ENCODE measurements at places on chromosomes 1 and 21.
A peak's percentile ranks its signal among the peaks of the same experiment; 100 is the strongest.

DNA sequence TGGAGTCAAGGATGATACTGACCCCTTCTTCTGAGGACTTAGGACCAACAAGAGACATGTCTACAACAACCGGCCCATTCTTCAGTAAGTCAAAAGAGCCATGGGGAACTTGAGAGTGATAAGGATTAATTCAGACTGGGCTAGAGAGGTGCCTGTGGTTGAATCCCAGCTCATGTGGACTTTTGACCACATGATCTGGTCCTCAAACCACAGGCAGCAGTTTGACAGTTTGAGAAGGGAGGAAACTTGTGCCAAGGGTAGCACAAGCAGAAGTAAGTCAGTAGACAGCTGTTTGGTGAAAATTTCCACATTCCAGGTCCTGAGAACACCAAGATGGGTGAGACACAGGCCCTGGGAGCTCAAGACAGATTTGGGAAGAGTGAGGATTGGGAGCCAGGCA lies 19.8 kb downstream of the SH3BP5L start:
- peak; percentile 10 for DNase-seq

GRCh38 chr1:247638011-247638410 lies 32.6 kb downstream of the OR2G3 start:
- no peak for DNase-seq

GRCh38 chr1:44792736-44793502 lies 4.9 kb upstream of the BEST4 start:
- no peak for DNase-seq

DNA sequence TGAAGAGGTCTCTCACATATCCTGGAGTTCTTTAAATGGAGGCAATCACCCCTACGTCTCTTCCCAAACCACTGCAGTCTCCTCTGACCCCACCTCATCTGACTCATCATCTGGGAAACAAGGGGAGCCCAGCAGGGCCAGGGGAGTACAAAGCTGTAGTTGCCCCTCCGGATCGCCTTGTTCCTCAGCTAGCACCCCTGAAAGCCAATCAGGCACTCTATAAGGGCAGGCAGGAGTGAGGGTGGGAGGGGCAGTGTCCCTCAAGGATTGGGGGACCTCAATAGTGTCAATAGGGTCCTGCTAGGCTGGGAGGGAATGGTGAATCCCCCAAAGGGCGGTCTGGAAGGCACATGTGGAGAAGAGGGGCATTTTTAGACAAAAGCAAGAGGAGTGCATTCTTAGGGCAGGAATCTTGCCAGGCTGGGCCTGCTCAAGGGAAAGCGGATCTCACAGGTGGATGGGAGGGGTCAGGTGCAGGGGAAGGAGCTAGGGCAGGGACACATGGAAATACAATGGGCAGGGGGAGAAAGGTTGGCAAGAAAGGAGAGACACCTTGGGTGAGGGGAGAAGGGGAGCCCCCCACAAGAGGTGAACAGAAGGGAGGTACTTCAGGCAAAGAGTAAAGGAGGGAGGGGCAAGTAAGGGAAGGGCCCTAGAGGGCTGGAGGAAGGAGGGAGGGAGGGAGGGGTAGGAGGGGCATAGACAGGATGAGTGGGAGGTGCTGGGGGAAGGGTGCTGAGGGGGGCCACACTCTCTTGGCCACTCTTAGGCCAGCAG lies 5.8 kb downstream of the SHISA4 start:
- peak; percentile 40 for DNase-seq

GRCh38 chr1:77081834-77082233 lies 137.4 kb downstream of the PIGK start:
- DNase-seq, result no peak

DNA sequence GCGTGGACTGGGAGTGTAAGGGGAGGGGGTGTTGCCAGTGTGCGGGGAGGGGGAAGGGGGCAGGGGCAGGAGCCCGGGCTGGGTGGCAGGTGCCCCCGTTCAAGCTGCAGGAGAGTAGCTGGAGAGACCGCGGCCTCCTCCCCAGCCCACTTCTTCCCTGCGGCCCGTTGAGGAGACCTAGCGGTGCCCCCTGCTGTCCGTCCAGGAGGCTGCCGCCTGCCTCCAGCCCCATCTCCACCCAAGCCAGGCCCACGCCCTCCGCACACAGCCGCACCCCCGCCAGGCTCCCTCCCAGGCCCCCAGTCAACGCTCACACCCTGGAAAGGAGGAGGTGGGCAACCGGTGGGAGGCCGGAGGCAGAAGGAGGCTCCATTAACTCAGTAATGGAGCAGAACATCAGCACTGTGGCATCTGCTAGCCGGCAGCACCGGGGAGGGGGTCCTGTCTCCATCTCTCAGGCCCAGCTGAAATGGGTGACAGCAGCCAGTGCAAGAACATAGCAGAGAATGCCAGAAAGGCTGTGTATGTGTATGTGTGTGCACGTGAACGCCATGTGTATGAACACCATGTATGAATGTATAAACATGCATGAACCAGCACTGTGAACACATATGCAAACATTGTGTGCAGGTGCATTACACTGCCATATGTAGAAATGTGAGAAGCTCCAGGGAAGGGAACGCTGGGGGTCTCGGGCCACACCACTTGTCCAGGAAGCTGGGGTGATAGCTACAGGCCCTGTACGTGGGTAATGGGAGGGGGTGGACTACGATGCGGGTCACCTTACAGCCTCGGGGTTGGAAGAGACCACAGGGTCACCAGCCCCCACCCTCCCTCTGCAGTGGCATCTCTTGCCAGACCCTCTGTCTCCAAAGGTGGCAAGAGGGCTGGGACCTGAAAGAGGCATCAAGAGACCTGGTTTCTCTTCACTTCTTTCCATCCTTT lies 84.6 kb downstream of the SYT2 start:
- DNase-seq, result peak; percentile 75

GRCh38 chr21:45699251-45699942 lies 55.9 kb downstream of the PCBP3 start:
- DNase-seq, result no peak

DNA sequence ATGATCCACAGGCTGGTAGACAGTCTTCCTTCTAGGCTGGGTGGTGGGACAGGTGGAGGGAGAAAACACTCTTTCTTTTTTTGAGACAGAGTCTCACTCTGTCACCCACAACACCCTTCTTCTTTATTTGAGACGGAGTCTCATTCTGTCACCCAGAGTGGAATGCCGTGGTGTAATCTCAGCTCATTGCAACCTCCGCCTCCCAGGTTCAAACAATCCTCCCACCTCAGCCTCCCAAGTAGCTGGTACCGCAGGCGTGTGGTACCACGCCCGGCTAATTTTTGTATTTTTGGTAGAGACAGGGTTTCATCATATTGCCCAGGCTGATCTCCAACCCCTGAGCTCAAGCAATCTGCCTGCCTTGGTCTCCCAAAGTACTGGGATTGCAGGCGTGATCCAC lies 2.9 kb downstream of the GPR37L1 start:
- DNase-seq, result no peak

DNA sequence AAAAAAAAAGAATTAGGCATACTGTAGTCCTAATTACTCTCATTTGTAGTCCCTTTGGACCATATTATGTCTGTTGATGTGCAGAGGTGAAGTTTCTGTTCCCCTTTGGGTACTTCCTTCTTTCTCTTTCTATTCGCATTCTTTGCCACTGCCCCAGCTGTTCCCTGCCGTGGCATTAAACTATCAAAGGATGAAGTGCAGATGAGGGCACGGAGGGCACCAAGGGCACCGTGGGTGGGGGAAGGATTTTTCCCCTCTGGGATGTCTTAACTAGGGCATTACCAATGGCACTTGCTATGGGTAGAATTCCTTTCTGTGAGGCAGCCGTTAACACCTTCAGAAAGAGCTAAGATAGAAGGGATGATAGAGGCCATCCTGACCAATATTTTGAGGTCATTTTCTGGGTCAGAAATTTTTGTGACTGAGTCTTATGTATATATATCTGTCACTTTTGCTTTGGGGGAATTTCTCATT lies 4.9 kb upstream of the MAPKAPK2 start:
- DNase-seq, result no peak

GRCh38 chr1:48203287-48203900 lies 19.1 kb upstream of the SLC5A9 start:
- DNase-seq, result peak; percentile 21

- DNase-seq, result no peak
Measured at GRCh38 chr1:116704278-116704677, 36.7 kb upstream of the IGSF3 start.

- peak; percentile 95 for DNase-seq
Measured at GRCh38 chr1:201766131-201766866, 62.7 kb upstream of the IPO9 start.

- DNase-seq, result peak; percentile 45
Measured at GRCh38 chr1:24910751-24911650, 19.1 kb downstream of the RUNX3 start.

DNA sequence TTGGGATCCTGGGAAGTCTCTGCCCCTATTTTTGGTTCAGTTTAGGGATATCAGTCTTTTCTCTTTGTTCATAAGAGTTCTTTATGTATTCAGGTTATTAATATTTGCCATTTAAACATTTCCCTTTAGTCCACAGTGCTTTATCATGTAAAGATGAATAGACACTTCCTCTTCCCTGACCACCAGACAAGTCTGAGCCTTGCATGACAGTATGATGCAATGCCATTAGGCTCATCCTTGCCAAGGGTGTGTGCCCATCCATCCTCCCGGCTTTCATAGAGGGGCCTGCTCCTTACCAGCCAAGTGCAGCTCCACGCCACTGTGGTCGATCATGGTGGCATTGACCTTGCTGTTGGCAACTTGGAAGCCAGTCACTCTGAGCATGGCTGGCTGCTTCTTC lies 52.1 kb downstream of the ZSCAN20 start:
- no peak for DNase-seq

- DNase-seq, result peak; percentile 54
Measured at GRCh38 chr1:183090391-183091006, 67.3 kb downstream of the LAMC1 start.

GRCh38 chr1:216531263-216532239 lies 108.3 kb upstream of the USH2A start:
- DNase-seq, result peak; percentile 42

- peak; percentile 71 for DNase-seq
Measured at GRCh38 chr1:14926229-14926628, 227.3 kb upstream of the TMEM51 start.

DNA sequence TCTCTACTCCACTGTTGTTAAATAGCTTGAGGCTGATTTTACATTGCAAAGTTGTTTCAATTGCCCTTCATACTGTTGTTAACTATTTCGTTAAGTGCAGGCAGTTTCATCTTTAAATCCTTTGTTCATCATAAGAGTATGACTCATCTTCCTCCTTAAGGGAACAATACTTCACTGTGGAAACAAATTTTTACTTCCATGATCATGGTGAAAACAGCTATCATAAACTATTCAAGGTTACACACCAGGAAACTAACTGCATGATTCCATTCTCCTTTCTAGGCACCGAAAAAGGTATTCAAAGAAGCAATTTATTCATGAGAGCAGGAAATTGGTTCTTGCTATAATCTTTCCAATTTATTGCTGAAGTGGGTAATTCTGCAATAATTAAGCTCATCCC lies 593.2 kb downstream of the LRRIQ3 start:
- no peak for DNase-seq

- DNase-seq, result peak; percentile 26
Measured at GRCh38 chr1:155195201-155196102, 12.2 kb downstream of the THBS3 start.

GRCh38 chr1:17207046-17207445 lies 2.1 kb downstream of the PADI1 start:
- DNase-seq, result peak; percentile 41

- no peak for DNase-seq
Measured at GRCh38 chr1:239209591-239209990, 176.8 kb upstream of the CHRM3 start.

DNA sequence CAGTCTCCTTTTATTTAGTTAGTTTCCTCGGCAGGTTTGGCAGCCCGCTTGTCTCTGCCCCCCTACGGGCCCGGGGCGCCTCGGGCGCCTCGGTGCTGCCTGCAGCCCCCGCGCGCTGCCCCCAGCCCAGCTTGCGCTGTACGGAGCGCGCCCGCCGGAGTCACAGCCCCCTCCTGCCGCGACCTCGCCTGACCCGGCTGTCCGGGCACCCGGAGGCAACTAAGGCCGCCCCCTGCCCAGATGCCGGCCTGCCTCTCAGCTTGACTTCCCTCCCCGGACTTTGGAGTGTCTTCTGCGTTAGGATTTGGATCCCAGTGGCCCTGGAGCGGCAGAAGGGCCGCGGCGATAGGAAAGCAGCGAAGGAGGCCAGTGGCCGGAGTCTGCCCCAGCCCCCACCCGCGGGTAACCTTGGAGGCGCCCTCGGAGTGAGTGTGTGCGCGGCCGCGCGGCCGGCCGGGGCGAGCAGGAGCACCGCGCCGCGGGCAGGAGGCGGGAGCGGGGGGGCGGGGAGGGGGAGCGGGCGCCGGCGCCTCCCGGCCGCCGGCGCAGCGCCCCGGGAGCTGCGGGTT lies 7.6 kb downstream of the CDKN2C start:
- DNase-seq, result peak; percentile 72

DNA sequence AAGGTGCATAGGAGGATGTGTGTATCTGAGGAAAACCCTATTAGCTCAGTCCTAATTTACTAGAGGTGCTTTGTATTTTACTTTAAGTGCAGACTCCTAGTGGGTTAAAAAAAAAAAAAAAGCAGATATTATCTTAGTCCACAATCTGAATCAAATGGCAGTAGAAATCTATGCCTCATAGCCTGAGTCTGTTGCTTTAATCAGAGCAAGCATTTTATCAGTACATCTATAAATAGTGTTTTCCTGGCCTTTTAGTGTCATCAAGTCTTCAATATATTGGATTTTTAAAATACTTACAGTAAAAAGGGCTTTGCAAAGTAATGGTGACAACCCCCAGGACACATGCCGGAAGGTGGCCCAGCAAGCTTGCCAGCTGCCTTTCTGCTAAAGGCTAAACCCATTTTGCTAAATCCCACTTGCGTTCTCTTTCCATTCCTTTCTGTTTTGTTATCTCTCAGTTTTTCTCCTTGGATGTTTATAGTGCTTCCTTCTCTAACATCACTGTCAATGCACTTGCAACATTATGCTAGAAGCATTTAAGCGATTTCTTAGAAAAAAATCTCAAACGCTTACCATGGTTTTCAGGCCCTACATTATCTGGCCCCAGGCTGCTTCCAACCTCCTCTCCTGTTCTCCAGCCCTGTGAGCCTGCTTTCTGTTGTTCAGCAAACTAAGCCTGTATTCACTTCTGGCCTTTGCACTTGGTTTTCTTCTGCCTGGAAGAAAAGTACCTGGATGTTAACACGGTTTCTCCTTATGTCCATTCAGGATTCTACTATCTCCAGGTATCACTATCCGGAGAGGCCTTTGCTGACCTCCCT lies 206.3 kb downstream of the PDE4B start:
- no peak for DNase-seq

- peak; percentile 29 for DNase-seq
Measured at GRCh38 chr1:201893431-201893830, 4.7 kb downstream of the SHISA4 start.

Data from EH (cell line).